ENCODE measurements at places on chromosomes 7 and 10. TPM values are rescaled to one million over a fixed set of nuclear protein-coding genes. Genes with fewer than 3 reads are reported as not detected.

GRCh38 chr7:44979481-44980392 lies 922 bp upstream of the MYO1G start:
- no peak for DNase-seq

- no peak for DNase-seq
These were observed 718 bp upstream of the BPGM start for GRCh38 chr7:134645935-134646334.

GRCh38 chr10:22453948-22454591 lies 108.8 kb downstream of the SPAG6 start:
- no peak for DNase-seq

- no peak for DNase-seq
These were observed 101.6 kb upstream of the INSIG1 start for GRCh38 chr7:155195939-155196523.

- no peak for DNase-seq
These were observed 14.5 kb upstream of the LRRC4 start for GRCh38 chr7:128045766-128046165.

Gene PTPRN2
- 4.7 TPM for total RNA-seq

Gene DLG5
- total RNA-seq: 65.5 TPM

GRCh38 chr7:42414941-42415505 lies 178.0 kb upstream of the GLI3 start:
- no peak for DNase-seq

GRCh38 chr7:37234334-37234733 lies 214.3 kb downstream of the ELMO1 start:
- DNase-seq: no peak
